Naive thymus-derived CD4-positive, alpha-beta T cell (primary cell): ENCODE measurements at places on chromosomes 2 and 18. TPM values are rescaled to one million over a fixed set of nuclear protein-coding genes. Genes with fewer than 3 reads are reported as not detected.

DNA sequence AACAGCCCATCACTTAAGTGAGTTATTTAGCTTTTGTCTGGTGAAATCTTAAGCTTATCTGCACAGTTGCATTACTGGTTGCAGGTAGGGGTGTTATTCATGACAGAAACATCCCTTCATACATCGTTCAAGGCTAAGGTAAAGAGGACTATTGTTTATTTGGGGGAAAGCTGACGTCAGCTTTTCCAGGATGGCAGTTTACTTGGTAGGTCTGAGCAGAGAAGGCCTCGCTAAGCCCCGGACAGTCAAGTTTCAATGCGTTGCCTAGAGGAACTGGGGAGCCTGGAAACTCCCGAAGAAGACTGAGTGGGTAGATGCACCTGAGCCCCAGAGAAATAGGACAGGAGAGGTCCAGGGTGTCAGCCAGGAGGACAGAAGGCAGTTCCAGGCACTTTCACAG is 2.2 kb downstream of the RNU4ATAC start:
- no peak for DNase-seq

DNA sequence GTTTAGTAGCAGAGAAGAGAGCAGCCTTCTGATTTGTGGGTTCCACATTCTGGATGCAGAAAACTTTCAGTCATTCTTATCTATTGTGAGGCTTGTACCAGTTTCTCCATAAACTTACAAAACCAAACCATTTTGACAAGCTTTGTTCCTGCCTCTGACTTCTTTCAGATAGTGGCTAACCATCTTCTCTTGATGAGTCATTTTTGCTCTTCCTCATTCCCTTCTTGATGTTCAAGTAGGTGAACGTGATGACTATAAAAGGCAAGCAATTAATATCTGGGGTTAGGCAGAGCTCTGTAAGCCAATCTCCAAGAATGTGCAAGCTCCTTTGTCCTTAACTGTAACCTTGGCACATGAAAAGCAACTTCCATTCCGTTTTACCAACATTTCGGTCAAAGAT is 2083.1 kb upstream of the PIK3C3 start:
- DNase-seq = no peak

DNA sequence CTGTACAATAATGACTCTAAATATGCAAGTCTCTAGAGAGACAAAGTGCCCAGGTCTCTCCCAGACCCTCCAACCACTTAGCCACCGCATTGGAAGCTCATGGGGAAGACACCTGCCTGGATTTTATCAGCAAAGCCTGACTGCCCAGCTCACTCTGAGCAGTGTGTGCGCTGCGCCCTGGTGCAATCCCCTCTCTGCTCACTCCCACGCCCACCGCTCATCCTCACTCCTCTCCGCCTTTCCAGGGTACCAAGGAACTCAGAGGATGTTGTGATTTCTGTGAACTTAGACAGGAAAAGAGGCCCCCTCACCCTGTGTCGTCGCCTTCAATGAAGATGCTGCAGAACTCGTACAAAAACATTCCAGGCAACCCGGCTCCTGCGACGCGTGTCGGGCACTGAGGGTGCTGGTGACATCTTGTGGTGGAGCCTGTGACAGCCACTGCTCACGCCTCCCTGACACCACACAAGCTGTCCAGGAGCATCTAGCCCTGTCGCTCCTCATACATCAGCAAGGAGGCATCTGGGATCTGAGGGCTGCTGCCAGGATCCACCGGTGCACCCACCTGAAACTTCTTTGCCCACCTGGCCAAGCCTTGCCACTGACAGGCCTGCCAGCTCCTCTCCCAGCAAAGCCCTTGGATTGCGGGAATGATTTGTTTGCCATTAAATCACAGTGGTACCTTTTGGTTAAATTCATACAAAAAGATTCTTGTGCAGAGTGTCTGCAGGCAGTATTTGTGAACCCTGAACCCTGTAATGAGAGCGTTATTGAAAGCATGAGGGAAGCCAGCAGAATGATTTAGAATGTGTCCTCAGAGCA is 220.4 kb downstream of the ZNF516 start:
- DNase-seq = no peak

SERPINB11 gene
- total RNA-seq = not detected

RELCH gene
- total RNA-seq = 62.4 TPM

DNA sequence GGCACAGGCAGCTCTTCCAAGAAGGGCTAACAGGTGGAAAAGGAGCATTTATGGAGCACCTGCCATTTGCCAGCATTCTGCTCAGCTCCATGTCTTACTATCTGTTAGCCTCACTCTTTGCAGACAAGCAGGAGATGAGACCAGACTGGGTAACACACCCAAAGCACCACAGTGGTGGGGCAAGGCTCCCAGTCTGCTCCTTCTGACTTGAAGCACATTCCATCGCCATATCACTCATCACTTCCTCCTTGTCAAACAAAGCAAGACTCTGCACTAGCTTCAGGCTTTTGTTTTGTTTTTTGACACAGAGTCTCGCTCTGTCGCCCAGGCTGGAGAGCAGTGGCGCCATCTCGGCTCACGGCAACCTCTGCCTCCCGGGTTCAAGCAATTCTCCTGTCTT is 182.8 kb downstream of the MGAT5 start:
- DNase-seq = no peak

STARD6 gene
- total RNA-seq = not detected

DNA sequence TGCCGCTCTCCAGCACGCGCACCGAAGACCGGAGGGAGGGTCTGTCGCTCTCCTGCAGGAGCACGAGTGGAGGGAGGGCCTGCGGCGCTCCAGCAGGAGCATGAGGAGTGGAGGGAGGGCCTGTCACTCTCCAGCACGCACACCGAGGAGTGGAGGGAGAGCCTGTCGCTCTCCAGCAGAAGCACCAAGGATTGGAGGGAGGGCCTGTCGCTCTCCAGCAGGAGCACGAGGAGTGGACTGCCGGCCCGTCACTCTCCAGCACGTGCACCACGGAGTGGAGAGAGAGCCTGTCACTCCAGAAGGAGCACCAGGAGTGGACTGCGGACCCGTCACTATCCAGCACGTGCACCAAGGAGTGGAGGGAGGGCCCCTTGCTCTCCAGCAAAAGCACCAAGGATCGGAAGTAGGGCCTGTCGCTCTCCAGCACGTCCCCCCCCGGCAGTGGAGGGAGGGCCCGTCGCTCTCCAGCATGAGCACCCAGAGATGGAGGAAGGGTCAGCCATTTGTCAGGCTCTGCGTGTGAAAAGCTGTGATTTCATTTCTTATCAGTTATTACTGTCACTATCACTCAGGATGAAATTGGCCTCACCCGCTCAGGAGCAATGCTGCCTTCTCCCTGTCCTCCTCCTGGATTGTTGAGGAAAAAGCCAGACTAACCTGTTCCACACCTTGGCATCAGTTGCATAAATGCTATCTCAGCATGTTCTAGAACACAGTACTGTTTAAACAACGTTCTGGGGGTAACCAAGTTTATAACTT is 35.9 kb downstream of the ADI1 start:
- peak; percentile 44 for DNase-seq

GRCh38 chr2:190583507-190584337 is 49.2 kb upstream of the NEMP2 start:
- no peak for DNase-seq

DNA sequence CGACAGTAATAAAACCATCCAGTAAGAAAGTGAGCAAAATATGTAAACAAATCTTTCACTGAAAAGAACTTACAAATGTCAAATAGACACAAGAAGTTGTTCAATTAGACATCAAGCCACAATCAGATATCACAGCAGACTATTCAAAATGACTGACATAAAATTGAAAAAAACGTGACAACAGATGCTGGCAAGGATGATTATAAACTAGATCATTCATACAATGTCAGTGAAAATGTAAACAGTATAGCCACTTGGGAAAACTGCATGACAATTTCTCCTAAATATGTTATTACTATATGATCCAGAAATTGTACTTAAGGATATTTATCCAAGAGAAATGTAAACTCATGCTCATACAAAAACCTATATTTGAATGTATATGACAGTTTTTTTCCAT is 609.4 kb upstream of the CNTNAP5 start:
- no peak for DNase-seq

LCT gene
- not detected for total RNA-seq

DNA sequence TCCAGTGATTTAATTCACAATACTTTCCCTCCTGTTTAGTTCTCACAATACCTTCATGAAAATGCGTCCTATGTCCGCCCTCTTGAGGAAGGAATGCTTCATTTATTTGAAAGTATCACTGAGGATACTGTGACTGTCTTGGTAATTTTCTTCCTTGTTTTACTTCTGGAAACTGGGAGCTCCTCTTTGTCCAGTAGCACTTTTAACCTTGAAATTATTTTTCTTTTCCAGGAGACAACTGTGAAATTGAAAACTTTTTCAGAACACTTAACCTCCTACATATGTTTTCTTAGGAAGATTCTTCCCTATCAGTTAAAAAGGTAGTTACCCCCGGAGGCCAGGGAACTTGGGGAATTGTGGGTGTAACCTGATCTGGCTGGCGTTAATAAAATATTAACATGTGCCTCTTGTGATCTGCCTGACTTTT is 58.9 kb upstream of the STON1 start:
- no peak for DNase-seq

DNA sequence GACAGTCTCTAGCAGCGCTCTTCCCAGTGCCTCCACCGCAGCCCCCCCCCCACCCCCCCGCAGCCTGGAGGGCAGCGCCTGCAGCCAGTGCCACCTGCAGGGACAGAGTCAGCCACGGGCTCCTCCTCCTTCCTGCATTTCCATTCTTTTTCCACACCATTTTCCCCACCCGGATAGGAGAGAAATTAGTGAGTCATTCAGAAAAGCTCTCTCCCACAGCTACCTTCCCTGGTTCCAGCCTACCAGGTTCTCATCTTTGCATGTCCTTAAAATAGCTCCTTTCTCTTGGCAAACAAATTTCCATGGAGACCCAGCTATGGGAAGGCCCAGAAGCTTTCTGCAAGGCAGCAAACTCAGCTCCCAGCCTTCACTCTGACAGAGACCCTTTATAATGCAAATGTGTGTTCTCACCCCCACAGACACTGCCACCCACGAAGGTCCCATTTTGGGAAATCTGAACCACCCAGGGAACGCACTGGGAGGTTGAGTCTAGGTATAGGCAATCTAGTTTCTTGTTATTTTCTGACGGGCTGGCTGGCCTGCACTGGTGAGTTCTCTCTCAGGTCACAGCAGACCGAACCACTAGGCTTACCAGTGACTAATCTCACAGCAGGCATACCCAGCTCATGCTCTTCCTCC is 41.8 kb upstream of the ATG16L1 start:
- no peak for DNase-seq

DNA sequence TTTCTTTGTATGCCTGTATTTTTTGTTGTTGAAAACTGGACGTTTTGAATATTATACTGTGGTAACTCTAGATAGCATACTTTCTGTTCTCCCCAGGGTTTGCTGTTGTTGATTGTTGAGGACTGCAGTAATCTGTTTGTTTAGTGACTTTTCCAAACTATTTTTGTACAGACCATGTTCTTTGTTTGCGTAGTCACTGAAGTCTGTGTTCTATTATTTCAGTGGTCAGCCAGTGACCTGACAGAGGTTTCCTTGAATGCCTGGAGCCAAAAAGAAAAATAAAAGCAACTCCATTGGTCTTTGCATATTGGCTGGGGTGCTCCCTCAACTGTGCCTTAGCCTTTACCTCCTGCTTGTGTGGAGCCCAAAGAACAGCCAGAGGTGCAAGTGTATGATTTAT is 42.7 kb upstream of the PHLPP1 start:
- no peak for DNase-seq

ARHGAP25 gene
- 116 and 124 TPM in 2 replicates for total RNA-seq

DNA sequence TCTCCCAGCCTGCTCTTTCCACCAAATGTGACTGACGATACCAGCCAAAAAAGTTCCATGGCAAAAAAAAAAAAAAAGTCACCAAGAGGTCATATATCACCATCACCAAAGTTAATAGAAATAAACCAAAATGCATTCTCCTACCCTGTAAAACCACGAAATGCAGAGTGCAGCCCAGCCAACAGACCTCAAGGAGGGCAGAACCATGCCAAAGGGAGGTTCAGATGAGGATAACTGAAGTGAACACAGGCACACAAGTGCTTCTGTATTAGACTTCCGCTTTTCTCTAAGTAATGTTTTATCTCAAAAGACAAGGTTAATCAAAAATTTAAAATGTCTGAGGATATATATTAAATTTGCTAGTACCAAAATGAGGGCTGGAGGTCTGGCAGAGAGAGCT is 5.5 kb downstream of the SERPINE2 start:
- no peak for DNase-seq

- no peak for DNase-seq
Measured at GRCh38 chr18:49609256-49610021, 47.6 kb downstream of the LIPG start.

DNA sequence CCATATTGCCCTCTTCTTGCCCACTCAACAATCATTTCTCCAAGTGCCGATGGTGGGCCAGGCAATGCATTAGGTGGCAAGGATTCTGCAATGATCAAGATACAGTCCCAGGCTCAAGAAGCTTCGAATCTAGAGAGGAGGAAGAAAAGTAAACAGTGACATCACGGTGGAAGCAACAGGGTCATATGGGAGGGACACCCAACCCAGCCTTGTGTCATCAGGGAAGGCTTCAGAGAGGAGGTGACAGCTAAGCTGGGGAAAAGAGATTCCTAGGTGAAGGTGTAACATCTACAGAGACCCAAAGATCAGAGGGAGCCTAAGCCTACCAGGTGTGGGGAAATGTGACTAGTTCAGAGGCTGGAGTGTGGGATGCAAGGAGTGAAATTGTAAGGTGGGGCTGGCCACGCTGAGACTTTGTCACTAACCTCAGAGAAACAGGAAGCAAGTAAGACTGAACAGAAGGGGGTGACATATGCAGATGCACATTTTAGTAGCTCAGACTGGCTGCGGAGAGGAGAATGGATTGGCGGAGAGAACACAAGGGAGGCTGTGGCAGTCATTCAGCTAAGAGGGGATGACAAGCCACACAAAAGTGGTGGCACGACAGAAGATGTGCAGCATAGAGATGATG is 104.9 kb downstream of the ANKRD44 start:
- peak; percentile 91 for DNase-seq
